Daoy (cell line): ENCODE measurements at places on chromosomes 1 and 21. TPM values are rescaled to one million over a fixed set of nuclear protein-coding genes. Genes with fewer than 3 reads are reported as not detected.
A peak's percentile ranks its signal among the peaks of the same experiment; 100 is the strongest.

DNA sequence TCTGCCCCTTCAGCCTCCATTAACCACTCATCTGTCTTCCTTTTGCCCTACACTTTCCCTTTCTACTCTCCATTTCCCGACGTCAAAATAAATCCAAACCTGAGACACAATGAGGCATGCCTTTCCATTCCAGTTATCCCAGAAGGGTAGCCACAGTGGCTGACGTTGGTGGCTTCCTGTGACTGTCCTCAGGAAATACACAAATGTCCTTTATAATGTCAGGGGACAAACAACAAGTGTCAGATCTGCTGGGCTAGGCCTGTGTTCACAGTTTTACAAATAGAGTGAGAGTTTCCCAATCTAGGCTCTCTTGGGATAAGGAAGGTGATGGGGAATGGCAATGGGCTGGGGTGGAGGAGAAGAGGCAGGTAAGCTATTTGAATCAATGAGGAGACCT lies 135.3 kb downstream of the BRINP2 start:
- no peak for DNase-seq

DNA sequence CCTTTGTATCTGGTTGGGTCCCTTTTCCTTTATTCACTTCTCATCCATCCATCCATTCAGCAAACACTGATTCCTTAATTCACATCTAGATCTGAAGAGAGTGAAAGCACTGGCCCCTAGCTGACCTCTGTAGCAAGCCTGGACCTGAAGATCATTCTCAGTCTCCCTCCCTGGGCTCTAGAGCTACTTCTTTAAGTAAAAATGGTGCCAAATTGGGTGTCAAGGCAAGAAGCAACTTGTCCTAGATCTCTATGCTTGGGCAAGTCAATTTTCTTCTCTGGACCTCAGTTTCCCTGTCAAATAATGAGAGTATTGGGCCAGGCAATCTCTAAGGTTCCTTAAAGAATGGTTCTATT lies 36.1 kb downstream of the PLXNA2 start:
- no peak for DNase-seq

- peak; percentile 79 for DNase-seq
Observed at GRCh38 chr1:205600085-205600484, 31.7 kb downstream of the ELK4 start.

GRCh38 chr1:89260566-89261255 lies 11.9 kb downstream of the GBP5 start:
- no peak for DNase-seq

GRCh38 chr1:79587229-79587628 lies 580.7 kb upstream of the ADGRL4 start:
- DNase-seq, result no peak

GRCh38 chr21:15976807-15977206 lies 247.0 kb downstream of the USP25 start:
- no peak for DNase-seq

- DNase-seq, result peak; percentile 89
Observed at GRCh38 chr21:37532868-37533780, 166.6 kb downstream of the DYRK1A start.

DNA sequence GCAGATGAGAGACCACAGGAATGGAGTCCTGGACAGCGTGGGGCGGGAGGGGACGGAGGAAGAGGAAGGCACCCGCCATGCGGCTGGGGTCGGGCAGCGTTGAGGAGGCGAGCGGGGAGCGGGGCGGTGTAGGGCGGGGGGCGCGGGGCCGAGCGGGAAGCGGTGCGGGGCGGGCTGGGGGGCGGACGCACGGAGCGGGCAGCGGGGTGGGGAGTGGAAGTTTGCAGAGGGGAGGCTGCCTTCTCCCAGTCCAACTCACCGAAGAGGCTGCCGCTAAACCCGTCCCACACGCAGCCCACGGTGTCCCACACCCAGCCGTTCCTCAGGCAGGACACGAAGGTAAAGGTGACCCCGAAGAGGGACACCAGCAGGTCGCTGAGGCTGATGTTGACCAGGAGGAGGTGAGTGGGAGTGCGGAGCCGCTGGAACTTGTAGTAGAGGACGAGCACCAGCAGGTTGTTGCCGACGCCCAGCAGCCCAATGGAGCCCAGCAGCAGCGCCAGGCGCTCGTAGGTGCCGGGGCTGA lies 483 bp downstream of the CHML start:
- peak; percentile 65 for DNase-seq

GRCh38 chr1:75764057-75764655 lies 21.9 kb upstream of the RABGGTB start:
- DNase-seq, result no peak

GRCh38 chr1:165882168-165882837 lies 54.9 kb downstream of the UCK2 start:
- DNase-seq, result no peak

GRCh38 chr1:14304381-14304865 lies 294.1 kb upstream of the KAZN start:
- no peak for DNase-seq

GRCh38 chr1:40630488-40631223 lies 34.8 kb downstream of the RIMS3 start:
- peak; percentile 61 for DNase-seq

DNA sequence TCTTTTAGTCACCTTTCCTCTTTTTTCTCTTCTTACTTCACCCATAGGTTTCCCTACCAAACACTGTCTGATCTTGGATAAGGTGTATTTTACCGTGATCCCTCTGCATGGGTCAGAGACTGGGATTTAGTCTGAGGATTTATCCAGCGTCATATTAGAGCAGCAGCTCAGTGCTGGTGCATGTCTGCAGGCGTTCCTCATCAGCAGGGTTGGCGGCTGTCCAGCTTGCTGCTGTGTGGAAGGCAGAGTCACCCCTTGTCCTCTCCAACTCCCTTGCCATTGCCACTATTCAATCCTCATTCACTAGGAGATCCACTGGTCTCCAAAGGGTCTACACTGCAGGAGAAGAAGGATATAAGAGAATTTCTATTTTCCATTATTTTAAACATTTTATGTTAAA lies 7.3 kb upstream of the FAM78B start:
- peak; percentile 69 for DNase-seq

- no peak for DNase-seq
Observed at GRCh38 chr1:169495916-169496315, 10.2 kb upstream of the SLC19A2 start.

GRCh38 chr1:47223921-47224675 lies 7.9 kb downstream of the TAL1 start:
- no peak for DNase-seq

GRCh38 chr1:30123036-30123435 lies 600.3 kb downstream of the MATN1 start:
- DNase-seq, result no peak

- DNase-seq, result no peak
Observed at GRCh38 chr1:12438349-12438924, 179.6 kb downstream of the DHRS3 start.

- DNase-seq, result no peak
Observed at GRCh38 chr1:166062421-166063070, 104.3 kb downstream of the FAM78B start.

Gene OR2T35
- not detected in 2 replicates for total RNA-seq

Gene YRDC
- total RNA-seq, result 86.3 and 89.0 TPM in 2 replicates

Gene LRRC38
- not detected in 2 replicates for total RNA-seq

Gene SPATA17
- total RNA-seq, result 1.0 and 1.7 TPM in 2 replicates

Gene POU3F1
- total RNA-seq, result 1.1 and 3.7 TPM in 2 replicates

Gene SLAMF9
- 0.77 TPM in 1 of 2 replicates, not detected in the other for total RNA-seq

Gene CFAP74
- total RNA-seq, result not detected in 2 replicates

Gene KCNJ15
- total RNA-seq, result 35.4 and 44.6 TPM in 2 replicates

Gene TMOD4
- total RNA-seq, result 0.23 TPM in 1 of 2 replicates, not detected in the other
